ENCODE measurements at places on chromosomes 2 and 18.

GRCh38 chr2:88545118-88545517, 82.1 kb downstream of the EIF2AK3 start:
- no peak for DNase-seq

GRCh38 chr18:56568986-56569385, 69.4 kb downstream of the TXNL1 start:
- DNase-seq, result no peak

DNA sequence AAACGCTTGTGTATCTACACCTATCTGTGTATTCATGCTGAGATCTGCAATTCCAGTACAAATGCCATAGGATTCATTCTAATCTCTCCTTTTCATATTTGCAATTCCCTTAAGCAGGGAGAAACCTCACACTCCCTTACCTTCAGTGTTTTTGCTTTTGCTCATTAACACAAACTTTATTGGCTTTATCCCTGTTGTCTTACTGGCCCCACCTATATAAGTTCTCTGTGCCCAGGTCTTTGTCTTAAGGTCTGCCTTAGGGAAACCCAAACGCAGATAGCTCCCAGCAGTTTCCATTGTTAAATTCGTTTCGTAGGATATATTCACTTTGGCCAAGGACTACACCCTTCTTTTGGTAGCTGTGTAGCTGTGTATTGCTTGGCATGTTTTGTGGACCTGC, 4.0 kb upstream of the SNORC start:
- no peak for DNase-seq

- no peak for DNase-seq
Measured at GRCh38 chr2:54658564-54659071, 64.8 kb upstream of the EML6 start.

GRCh38 chr2:70977605-70978205, 725 bp upstream of the ANKRD53 start:
- no peak for DNase-seq

GRCh38 chr2:58701688-58702301, 460.7 kb upstream of the FANCL start:
- no peak for DNase-seq

- no peak for DNase-seq
Measured at GRCh38 chr2:201182650-201183364, at the start of gene CASP10. TSS of gene CASP10 (plus strand) at chr2:201183141. CDS start at chr2:201185778, 2,637 bp downstream.

DNA sequence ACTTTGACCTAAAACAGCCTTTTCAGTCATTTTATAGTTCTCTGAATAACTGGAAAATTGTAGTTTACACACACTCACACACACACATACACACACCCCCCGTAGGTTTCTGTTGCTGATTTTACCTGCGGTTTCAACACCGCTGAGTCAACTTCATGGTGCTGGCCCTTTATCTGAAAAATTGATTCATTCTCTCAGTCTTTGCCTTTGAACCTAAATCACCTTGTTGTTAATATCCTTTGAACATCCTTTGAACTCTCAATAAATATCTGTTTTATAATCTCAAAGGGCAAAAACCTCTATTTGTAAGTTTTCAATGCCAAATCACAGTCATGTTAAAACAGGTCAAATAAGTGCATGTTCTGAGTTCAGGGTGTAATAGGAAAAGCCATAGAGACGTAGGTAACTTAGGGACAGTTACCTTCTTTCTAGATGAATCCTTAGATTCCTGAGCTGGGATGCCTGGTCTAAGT, 109.0 kb upstream of the BZW1 start:
- no peak for DNase-seq

GRCh38 chr2:218429911-218430692, 11.2 kb downstream of the VIL1 start:
- DNase-seq, result no peak

GRCh38 chr2:141967980-141968379, 162.8 kb downstream of the LRP1B start:
- DNase-seq, result no peak

- no peak for DNase-seq
Measured at GRCh38 chr18:35220424-35220823, 20.4 kb upstream of the ZNF397 start.

- DNase-seq, result no peak
Measured at GRCh38 chr2:106160786-106161261, 33.3 kb downstream of the UXS1 start.

GRCh38 chr2:210195101-210195852, 24.1 kb upstream of the KANSL1L start:
- DNase-seq, result no peak

GRCh38 chr2:118265873-118266455, 177.7 kb downstream of the INSIG2 start:
- DNase-seq, result no peak

- no peak for DNase-seq
Measured at GRCh38 chr18:42330296-42330695, 375.3 kb downstream of the PIK3C3 start.

DNA sequence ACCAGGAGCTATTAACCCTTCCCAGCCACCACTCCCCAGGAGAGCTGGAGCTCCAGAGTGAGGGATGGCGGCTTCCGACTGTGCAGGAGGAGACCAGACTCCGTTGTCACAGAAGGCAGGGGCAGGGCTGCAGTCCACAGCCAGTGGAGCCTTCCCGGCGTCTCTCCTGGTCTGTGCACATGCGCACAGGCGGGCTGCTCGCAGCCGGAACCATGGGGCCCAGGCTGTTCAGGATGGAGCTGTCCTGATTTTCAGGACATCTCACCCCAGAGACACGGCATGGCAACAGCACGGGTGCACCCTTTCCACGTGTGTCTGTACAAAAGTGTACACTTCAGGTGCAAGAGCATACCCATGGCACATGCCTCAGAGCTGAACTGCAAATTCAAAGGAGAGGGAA, 28.9 kb downstream of the EIPR1 start:
- DNase-seq, result no peak

- no peak for DNase-seq
Measured at GRCh38 chr2:34815052-34815741, 1216.1 kb upstream of the FAM98A start.

DNA sequence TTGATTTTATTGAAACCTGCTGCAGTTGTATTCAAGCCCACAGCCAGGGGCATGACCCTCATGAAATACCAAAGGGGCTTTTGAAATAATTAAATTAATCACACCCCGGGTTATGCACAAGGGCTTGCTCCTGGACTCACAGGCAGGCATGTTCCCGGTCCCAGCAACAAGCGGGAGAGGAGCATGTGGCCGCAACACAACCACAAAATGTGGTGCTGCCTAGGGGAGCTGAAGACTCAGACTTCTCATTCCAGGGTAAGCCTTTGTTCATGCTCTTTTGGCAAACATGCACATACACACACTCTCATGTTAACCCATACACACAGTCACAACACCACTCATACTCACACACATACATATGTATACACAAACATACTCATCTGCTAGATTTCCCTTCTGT, 233.7 kb upstream of the SMAD2 start:
- no peak for DNase-seq

DNA sequence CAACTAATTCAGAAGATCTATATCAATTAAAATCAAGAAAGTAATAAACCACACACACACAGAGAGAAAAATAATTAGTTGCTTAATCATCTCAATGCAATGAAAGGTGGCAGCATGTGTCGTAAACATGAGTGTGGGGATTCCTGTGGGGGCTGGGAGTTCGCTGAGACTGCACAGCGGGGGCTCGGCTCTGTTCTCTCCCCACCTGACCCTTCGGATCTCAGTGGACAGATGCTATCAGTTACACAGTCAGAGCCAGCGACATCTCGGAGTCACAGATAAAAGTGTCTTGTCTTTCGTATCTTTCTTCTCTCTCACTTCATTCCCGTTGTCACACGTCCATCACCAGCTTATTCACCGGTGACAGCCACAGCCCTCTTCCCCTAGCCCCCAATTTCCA, 37.1 kb downstream of the COLEC12 start:
- no peak for DNase-seq

GRCh38 chr2:39492716-39493115, 55.6 kb upstream of the MAP4K3 start:
- DNase-seq, result no peak

- no peak for DNase-seq
Measured at GRCh38 chr2:134682726-134683125, 36.1 kb downstream of the TMEM163 start.

GRCh38 chr2:222303828-222304736, 5.3 kb upstream of the PAX3 start:
- DNase-seq, result no peak

DNA sequence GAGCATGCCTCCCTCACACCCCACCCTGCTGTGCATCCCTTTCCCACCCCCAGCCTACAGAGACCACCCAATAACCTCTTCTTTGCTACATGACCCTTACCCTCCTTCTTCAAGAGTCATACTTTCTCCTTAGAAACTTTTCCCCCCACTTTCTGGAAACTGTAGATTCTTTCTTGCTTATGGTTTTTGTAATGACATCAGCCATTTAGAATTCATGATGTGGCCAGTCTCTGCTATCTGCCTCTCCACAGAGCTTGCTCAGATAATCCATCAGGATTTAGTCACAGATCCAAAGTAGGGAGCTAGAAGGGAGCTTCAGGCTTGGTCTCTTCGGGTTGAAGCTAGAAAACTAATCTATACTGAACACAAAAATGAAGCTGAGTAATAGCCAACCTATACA, 36.5 kb downstream of the GALM start:
- DNase-seq, result no peak

- DNase-seq, result no peak
Measured at GRCh38 chr2:42622943-42623676, 54.7 kb downstream of the MTA3 start.

- no peak for DNase-seq
Measured at GRCh38 chr2:19571773-19572172, 213.3 kb upstream of the OSR1 start.

GRCh38 chr2:62736899-62737559, 31.5 kb downstream of the EHBP1 start:
- no peak for DNase-seq

- no peak for DNase-seq
Measured at GRCh38 chr18:2032036-2032435, 539.3 kb downstream of the METTL4 start.

DNA sequence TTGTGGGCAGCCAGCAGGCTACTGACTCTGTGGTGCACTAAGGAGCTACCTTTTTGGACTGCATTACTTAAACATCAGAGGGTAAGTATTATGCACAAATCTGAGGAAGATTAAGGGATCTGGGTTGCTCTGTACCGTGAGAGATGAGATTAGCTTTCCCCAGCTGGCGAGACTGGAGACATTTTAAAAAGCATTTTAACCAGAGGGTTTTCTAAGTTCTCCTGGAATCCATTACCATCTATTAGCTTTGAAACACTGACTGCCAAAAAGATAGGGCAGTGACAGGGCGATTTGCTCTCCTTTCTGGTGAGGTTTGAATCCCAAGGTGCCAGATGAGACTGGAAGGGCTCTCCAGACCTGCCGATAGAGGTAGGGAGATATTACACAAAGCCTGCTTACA, 63.2 kb downstream of the LYPD6 start:
- no peak for DNase-seq

DNA sequence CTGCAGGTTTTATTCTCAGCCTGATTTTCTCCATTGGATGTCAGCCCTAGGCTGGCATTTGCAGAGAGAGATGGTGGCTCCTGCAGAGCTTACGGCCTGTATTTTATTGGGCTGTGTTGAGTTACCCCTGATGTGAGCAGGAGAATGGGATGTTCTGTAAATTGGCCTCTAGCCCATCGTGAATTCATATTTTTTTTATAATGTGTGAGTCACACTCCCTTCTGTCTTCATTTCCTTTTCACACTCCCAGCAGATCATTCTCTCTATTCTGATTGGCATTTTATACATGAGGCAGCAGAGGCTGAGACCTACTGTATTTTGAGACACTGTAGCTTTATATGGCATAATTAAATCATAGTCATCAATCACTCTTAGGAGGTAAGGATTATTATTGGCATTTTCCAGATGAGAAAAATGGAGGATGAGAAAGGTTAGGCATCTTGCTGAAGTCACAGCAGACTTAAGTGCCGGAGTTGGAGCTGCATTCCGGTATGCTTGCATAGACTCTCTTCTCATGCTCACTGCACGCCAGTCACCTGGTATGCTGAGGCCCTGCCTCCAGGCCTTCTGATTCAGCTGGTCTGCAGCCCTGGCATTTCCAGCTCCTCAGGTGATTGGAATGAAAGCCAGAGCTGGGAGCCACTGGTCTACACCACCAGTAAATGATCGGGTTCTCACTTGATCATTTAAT, 142.4 kb downstream of the NEDD4L start:
- no peak for DNase-seq

- no peak for DNase-seq
Measured at GRCh38 chr2:189074506-189074905, 100.3 kb downstream of the COL3A1 start.

DNA sequence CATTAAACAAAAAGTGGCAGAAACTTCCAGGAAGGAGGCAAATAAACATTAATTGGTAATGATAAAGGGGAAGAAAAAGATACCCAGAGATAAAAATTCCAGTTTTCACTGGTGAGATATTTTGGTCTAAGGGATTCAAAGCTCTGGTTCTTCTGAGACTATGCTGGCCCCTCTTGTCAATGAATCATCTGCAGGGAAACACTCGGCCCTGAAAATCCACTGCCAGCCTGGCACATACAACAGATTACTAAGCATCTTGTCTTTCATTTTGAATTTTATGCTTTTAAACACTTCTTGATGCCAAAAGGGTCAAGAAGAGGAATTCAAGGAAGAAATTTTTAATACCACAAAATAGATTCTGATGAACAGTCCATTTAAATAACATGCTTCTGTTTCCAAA, 1603.8 kb upstream of the ZEB2 start:
- DNase-seq, result no peak

GRCh38 chr18:59783138-59783537, 85.9 kb upstream of the CCBE1 start:
- DNase-seq, result peak; percentile 19

GRCh38 chr18:74896390-74896991, 298.8 kb downstream of the ZNF407 start:
- peak; percentile 7 for DNase-seq

DNA sequence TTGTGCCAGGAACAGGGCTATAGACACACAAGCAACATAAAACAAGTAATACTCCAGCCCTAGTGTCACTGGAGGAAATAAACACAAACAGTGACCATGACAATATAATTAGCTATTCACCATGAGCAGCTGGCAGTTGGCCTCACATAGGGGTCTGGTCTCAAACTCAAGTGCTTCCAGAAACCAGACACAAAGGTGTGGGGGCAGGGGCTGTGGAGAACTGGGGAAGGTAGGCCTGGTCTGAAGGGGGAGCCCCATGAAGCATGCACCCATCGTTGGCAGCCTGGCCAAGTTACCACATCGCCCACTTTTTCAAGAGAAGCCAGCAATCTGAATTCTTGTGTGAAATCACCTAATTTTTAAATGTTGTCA, 49.5 kb upstream of the SP3 start:
- no peak for DNase-seq

- DNase-seq, result no peak
Measured at GRCh38 chr2:203437511-203437910, 97.6 kb downstream of the RAPH1 start.

DNA sequence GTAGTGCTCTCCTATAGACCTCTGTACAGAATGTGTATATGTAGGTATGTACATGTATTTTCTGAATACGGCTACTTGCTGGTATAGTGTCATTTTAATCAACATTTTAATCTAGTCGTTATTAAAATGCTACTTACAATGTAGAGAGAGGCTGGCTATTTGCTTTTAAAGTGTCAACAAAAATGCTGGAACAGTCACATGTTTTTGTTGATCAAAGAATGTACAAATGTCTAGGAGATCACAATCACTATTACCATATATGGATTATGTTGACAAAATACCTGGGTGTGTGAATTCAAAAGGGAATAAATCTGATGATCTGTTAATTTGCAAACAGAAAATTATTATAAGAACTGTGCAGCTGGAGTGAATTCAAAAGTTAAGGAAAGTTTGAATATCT, 170.3 kb downstream of the CAMKMT start:
- DNase-seq, result no peak

Measured in GM12892 (cell line).